GM23338 (cell line): ENCODE measurements at places on chromosomes 3 and 15. TPM values are rescaled to one million over a fixed set of nuclear protein-coding genes. Genes with fewer than 3 reads are reported as not detected.

TUSC7 gene
- total RNA-seq: not detected in 2 replicates

FANCD2OS gene
- not detected in 2 replicates for total RNA-seq

DNA sequence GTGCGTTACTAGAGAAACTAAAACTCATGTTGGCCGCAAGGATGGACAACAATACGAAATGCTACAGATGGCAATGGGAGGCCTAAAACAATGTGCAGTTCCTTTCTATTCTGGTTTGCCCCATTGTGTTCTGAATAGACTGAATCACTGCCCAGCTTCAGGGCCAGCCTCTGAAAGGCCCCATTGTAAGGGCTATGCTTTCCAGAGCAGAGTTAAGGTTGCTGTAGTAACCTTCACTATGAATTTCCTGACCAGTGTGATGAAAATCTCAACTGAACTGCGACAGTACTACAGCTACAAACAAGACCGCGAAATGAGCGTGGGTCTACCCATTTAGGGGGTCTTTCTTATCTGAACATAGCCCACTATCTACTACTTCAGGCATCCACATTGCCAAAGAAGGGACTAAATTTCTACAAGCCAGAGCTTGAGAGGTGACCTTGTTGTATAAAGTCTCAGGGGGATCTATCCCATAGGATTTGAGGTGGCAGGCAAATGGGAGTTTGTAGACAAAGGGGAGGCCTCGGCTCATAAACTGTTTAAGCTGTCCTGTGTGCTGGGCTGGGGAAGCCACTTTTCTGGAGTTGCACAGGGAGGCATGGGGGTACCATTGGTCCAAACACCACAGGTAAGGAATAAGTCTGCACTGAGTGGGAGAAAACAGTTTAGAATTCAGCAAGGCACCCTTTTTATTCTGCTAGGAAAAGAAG is 80.1 kb downstream of the MYO1E start:
- no peaks in the 10 kb centered on the region for H3K27me3 ChIP-seq
- peak overlapping the region; percentile 72; the same call in 1 of the 2 replicates for H3K27ac ChIP-seq
- no peaks in the 10 kb centered on the region for H3K36me3 ChIP-seq
- no peak overlapping the region for H3K4me3 ChIP-seq

MYO5A gene
- 30.2 and 31.8 TPM in 2 replicates for total RNA-seq

GRCh38 chr3:182399978-182400737 is 393.1 kb upstream of the ATP11B start:
- DNase-seq: no peak
- H3K27ac ChIP-seq: no peak overlapping the region
- peaks cover 13% of the 10 kb centered on the region for H3K4me1 ChIP-seq
- H3K27me3 ChIP-seq: no peaks in the 10 kb centered on the region

DNA sequence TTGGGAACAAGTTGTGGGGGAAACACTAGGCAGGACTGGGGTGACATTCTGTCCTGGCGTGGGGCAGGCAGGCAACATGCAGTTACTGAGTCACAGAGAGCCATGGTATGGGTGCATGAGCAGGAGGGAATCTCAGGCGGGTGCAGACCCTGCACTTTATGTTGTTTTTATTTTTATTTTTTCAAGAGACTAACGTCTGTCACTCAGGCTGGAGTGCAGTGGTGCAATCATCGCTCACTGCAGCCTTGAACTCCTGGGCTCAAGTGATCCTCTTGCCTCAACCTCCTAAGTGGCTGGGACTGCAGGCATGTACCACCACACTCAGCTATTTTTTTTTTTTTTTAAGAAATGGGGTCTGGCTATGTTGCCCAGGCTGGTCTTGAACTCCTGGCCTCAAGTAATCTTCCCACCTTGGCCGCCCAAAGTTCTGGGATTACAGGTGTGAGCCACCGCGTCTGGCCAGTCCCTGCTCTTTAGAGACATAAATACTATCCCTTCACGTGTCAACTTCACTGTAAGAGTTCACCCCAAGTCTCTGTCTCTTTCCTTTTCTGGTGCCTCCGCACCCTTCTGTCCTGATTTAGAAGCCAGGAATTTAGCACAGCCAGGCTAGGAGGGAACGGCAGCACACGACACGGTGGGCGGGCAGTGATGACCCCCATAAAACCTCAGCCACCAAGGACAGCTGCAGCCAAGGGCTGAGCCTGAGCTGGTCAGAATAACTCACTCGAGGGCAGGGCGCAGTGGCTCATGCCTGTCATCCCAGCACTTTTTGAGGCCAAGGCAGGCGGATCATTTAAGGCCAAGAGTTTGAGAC is 72.8 kb upstream of the IQSEC1 start:
- no peak overlapping the region for H3K4me3 ChIP-seq
- H3K27ac ChIP-seq: no peak overlapping the region
- no peaks in the 10 kb centered on the region for H3K27me3 ChIP-seq
- H3K36me3 ChIP-seq: no peaks in the 10 kb centered on the region

RASL12 gene
- total RNA-seq: 20.1 and 27.7 TPM in 2 replicates

DNA sequence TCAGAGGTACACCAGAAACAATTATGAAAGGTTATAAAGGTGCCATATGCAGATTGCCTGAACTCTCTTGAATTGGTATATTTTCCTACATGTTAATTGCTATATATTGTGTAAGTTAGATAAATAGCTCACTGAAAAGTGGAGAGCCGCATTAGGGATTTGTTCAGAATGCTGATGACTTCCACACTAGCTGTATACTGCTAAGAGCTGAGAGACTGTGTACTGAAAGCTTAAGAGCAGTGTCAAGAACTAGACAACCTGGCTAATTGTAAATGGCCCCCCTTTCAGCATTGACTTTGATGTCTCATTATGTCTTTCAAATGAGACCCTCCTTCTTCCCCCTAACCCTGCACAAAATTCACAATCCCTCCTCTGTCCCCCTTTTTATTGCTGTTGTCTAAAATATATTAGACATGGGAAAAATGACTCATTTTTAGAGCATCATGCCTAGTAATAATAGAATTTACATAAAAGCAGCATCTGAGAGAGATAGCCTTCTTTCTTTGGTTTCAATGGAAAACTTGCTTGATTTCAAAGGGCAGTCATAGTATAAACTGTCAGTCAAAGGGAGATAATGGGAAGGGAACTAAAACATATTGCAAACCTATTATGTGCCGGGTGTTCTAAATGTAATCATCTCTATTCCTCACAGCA is 34.7 kb upstream of the GREM1 start:
- peaks cover 10% of the 10 kb centered on the region for H3K4me1 ChIP-seq
- no peak overlapping the region for H3K27ac ChIP-seq
- no peak overlapping the region for H3K4me3 ChIP-seq
- no peak for DNase-seq
- no peaks in the 10 kb centered on the region for H3K27me3 ChIP-seq
- peaks cover 7% of the 10 kb centered on the region for H3K36me3 ChIP-seq

DNA sequence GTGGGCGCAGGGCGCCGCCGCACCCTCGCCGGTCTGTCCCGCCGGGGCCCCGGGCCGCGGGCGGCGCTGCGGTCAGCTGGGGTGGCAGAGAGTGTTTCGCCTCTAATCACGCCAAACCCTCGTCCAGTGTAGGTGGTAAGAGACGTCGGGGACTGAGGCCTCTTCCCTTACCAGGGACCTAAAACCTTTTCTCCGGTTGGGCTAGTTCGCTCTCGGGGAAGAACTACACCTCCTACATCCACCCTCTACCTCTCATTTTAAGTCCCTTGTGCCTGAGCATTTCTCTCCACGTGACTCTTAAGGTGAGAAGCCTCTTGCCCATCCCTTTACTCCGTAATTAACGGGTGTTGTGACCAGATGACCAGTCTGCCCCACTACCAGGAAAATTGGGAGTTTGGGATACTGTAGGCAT is 520 bp downstream of the TMEM42 start:
- H3K27ac ChIP-seq: peak overlapping the region; percentile 79; the same call in 1 of the 2 replicates
- H3K4me1 ChIP-seq: peaks cover 8% of the 10 kb centered on the region; the same call in 1 of the 2 replicates
- H3K27me3 ChIP-seq: no peaks in the 10 kb centered on the region

- no peaks in the 10 kb centered on the region for H3K36me3 ChIP-seq
- H3K4me3 ChIP-seq: no peak overlapping the region
- peaks cover 27% of the 10 kb centered on the region for H3K4me1 ChIP-seq
- no peaks in the 10 kb centered on the region for H3K27me3 ChIP-seq
- H3K27ac ChIP-seq: no peak overlapping the region; the same call in 1 of the 2 replicates
Observed at GRCh38 chr3:144553301-144553700, 581.7 kb downstream of the DIPK2A start.

- no peak overlapping the region for H3K27ac ChIP-seq
- no peak overlapping the region for H3K4me3 ChIP-seq
- H3K36me3 ChIP-seq: no peaks in the 10 kb centered on the region
- H3K27me3 ChIP-seq: no peaks in the 10 kb centered on the region
Observed at GRCh38 chr3:127419182-127419581, 131.3 kb upstream of the PRR20G start.

- H3K27ac ChIP-seq: no peak overlapping the region
- no peaks in the 10 kb centered on the region for H3K27me3 ChIP-seq
- H3K36me3 ChIP-seq: peaks cover 55% of the 10 kb centered on the region
- no peak overlapping the region for H3K4me3 ChIP-seq
Observed at GRCh38 chr15:43429687-43430086, 58.8 kb downstream of the TUBGCP4 start.

GNL3 gene
- 138 and 169 TPM in 2 replicates for total RNA-seq

DNA sequence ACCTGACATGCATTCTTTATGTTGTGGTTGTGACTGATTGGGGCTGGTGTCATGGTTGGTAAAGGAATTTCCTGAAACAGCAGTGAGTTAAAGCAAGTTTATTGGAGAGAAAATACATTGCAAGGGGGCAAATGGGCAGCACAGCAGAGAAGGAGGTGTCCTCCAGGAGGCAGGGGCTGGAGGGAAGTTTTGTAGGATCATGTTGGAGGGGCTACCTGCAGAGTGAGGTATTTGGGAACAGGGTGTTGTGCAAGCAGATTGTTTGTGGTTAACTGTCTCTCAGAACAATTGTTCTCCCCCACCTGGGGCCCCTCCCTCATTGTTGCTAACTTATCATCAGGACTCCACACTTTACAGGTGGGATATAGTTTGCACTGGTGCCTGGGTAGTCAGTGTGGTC is 196.0 kb downstream of the NSUN3 start:
- no peaks in the 10 kb centered on the region for H3K36me3 ChIP-seq
- H3K27me3 ChIP-seq: no peaks in the 10 kb centered on the region
- no peaks in the 10 kb centered on the region; the same call in 1 of the 2 replicates for H3K4me1 ChIP-seq
